ENCODE measurements at places on chromosomes 16 and 17.

- H3K27me3 ChIP-seq = peaks cover 33% of the 10 kb centered on the region
- no peak overlapping the region for H3K4me3 ChIP-seq
- H3K36me3 ChIP-seq = no peaks in the 10 kb centered on the region
- peak overlapping the region; percentile 60 for H3K27ac ChIP-seq
These were observed 52.4 kb upstream of the ETV4 start for GRCh38 chr17:43598357-43599045.

GRCh38 chr17:17635126-17635525 is 43.6 kb upstream of the PEMT start:
- no peak overlapping the region for H3K27ac ChIP-seq
- H3K4me3 ChIP-seq = no peak overlapping the region
- H3K36me3 ChIP-seq = no peaks in the 10 kb centered on the region
- peaks cover 9% of the 10 kb centered on the region for H3K27me3 ChIP-seq
- no peak for DNase-seq

GRCh38 chr16:30931068-30931650 is 7.8 kb downstream of the FBXL19 start:
- no peak overlapping the region for H3K4me3 ChIP-seq
- H3K4me1 ChIP-seq = peaks cover 12% of the 10 kb centered on the region
- peaks cover 39% of the 10 kb centered on the region for H3K36me3 ChIP-seq
- DNase-seq = no peak

DNA sequence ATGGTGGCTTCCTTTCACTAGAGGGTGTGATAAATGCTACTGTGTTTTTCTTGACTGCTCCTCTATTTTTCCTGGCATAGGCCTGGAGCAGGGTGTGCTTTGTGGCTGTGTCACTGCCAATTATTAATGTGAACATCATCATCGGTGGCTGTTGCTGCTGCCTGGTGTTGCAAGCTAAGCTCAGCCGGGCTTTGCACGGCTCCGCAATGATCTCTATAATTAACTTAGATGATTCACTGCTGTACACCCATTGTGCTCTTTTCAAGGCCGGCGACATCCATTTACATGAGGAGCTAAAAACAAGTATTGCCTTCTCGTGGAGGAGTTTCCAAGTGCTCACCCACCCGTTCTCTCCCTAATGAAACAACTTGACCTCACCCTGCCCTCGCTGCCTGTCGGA is 160.1 kb upstream of the IRX3 start:
- H3K36me3 ChIP-seq = peaks cover 5% of the 10 kb centered on the region
- peaks cover 15% of the 10 kb centered on the region for H3K27me3 ChIP-seq
- H3K4me1 ChIP-seq = peaks cover 54% of the 10 kb centered on the region
- H3K4me3 ChIP-seq = no peak overlapping the region

DNA sequence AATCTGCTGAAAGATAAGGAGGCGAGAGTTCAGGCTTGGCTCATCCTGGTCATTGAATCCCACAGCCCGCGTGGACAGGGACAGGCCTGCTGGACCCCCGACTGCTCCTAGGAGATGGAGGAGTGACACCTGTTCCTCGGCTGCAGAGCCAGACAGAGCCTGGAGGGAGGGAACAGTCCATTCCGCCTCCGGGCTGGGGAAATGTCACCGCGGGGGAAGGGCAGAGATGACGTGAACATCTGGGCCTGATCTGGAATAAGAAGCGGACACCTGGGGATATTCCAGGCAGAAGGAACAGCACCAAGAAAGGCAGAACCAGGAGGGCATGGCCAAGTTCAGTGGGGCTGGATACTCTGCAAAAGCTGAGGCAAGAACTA is 1.5 kb downstream of the ZNF747 start:
- peaks cover 42% of the 10 kb centered on the region for H3K4me1 ChIP-seq
- peak overlapping the region; percentile 96 for H3K27ac ChIP-seq
- no peak for DNase-seq
- H3K27me3 ChIP-seq = peaks cover 6% of the 10 kb centered on the region
- H3K4me3 ChIP-seq = peak overlapping the region; percentile 92

GRCh38 chr17:30253312-30253711 is 17.8 kb upstream of the SLC6A4 start:
- H3K4me1 ChIP-seq = peaks cover 13% of the 10 kb centered on the region
- H3K27ac ChIP-seq = peak overlapping the region; percentile 93
- no peaks in the 10 kb centered on the region for H3K27me3 ChIP-seq

DNA sequence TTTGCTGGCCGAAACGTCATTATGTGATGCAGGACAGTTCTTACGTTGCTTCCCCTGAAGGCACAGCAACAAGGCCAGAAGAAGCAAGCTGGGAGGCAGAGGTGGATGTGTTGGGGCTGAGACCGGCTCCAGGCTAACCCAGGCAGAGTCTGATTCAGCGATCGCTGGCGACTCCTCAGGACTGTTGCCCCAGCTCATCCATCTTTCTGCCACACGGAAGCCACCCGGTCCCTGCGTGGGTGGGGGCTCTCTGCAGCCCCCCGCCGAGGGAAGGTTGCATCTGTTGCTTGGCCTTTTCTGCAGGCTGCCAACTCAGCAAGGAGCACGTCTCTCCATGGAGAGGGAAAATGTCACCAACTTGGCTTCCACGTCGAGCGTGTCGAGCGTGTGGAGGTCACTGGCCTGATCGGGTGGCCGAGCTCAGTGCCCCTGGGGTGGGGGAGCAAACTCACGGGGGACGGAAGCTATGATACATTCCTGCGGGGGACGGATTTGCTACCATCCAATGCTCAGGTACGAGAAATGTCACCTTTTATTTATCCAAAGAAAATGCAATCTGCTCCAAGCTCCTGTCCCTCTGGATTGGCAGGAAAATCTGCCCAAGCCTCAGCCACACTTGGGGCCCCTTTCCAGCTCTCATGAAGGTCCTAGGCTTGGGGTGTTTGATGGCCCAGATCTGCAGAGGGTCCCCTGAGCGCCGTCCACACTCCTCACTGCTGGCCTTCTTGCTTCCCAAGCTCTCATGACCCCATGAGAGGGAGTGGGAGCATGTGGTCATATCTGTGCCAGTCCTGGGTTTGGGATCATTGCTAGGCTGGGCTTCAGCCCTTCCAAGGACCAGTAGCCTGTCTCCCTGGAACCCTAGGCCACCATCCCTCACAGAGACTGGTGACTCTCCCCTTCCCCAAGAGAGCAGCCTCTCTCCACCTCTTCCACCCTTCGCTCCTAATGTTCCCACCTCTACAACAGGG is 69.4 kb downstream of the RPH3AL start:
- peaks cover 28% of the 10 kb centered on the region for H3K4me1 ChIP-seq
- H3K36me3 ChIP-seq = peaks cover 41% of the 10 kb centered on the region
- peaks cover 13% of the 10 kb centered on the region for H3K27me3 ChIP-seq
- DNase-seq = no peak

GRCh38 chr17:38789185-38789584 is 10.2 kb downstream of the PIP4K2B start:
- peaks cover 41% of the 10 kb centered on the region for H3K36me3 ChIP-seq
- H3K27ac ChIP-seq = peak overlapping the region; percentile 97
- DNase-seq = peak; percentile 37

DNA sequence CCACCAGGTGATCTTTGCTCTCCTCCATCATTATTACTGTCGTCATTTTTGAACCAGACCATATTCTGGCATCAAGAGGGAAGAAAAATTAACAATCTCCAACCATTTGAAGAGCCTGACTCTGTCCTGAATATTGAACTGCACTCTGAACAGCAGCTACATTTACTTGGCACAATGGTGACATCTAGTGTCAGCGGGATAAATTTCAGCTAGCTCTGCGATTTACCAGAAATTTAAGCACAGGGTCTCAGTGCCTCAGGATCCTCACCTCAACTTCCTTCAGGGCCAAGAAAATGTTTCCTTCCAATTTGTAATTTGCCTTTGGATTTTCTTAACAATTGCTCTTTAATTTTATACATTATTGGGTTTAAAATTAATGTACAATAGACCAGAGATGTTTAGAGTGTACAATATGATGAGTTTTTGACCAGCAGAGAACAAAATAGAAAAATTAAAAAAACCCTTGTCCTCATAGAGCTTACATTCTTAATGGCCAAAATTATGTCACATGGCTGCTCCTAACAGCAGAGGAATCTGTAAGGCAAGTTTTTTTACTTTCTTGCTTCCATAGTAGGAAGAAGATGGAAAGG is 10.7 kb upstream of the ZNF19 start:
- DNase-seq = peak; percentile 53
- no peaks in the 10 kb centered on the region for H3K36me3 ChIP-seq
- H3K4me1 ChIP-seq = no peaks in the 10 kb centered on the region
- H3K4me3 ChIP-seq = no peak overlapping the region
- no peak overlapping the region for H3K27ac ChIP-seq
- peaks cover 30% of the 10 kb centered on the region for H3K27me3 ChIP-seq

DNA sequence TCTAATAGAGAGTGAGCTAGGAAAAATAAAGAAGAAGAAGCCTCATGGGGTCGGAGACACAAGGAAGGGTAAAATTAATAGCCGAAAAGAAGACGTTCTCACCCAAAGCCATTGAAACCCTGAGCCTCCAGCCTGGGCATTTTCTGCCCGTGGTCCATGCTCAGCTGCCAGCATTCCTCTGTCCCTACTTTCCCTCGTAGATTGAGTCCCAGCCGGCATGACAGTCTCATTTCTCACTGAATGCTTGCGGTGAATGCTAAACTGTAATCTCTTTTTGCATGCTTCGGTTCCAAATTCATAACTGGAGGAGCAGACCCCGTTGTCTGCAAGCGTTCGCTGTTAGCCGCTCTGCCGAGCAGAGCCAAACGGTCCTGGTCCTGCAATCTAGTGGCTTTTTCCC is 54.0 kb upstream of the COX10 start:
- H3K4me3 ChIP-seq = no peak overlapping the region
- no peak overlapping the region for H3K27ac ChIP-seq
- H3K36me3 ChIP-seq = peaks cover 16% of the 10 kb centered on the region

DNA sequence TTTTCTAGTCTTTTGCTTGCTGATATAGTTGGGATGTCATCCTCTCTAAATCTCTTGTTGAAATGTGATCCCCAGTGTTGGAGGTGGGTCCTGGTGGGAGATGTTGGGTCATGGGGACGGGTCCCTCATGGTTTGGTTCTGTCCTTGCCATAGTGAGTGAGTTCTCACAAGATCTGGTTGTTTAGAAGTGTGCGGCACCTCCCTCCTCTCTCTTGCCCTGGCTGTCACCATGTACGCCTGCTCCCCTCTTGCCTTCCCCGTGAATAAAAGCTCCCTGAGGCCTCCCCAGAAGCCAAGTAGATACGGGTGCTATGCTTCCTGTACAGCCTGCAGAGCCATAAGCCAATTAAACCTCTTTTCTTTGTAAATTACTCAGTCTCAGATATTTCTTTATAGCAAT is 15.2 kb downstream of the IL4R start:
- peaks cover 21% of the 10 kb centered on the region for H3K36me3 ChIP-seq
- peaks cover 33% of the 10 kb centered on the region for H3K4me1 ChIP-seq
- no peak for DNase-seq

DNA sequence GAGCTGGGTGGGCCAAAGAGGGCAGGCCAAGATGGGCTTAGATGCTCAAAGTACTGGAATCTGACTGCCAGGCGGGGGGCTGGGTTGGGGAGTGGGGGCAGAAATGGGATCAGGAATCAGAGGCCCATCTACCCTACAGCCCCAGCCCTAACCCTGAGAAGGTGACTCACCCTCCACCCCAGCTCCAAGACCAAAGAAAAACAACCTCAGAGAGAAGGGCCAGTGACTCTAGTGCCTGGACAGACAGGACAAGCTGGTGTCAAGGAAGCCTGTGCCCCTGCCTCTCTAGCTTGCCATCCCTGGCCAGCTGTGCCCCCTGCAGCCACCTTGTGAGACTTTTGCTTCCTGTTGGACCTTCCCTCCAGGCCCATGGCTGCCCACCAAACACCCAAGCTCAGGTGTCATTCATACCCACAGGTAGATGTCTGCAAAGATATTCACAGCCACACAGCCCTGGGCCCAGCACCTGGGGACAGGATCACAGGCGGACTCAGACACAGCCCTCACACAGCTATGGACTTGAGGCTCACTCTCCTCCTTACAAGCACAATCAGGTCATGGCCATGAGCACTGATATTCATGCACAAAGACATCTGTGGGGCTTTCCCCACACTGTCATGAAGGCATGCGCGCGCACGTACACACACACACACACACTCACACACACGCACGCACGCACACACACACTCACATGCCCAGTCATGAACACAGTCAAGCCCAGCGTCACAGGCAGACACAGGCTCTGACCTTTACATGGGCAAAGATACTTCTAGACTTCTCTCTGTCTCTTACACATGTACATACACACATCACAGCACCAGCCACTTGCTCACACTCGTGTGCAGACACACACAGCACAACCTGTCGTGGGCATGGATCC is 2.8 kb downstream of the WNT3 start:
- no peak overlapping the region for H3K4me3 ChIP-seq
- no peaks in the 10 kb centered on the region for H3K36me3 ChIP-seq
- no peak for DNase-seq
- no peak overlapping the region for H3K27ac ChIP-seq
- H3K4me1 ChIP-seq = peaks cover 88% of the 10 kb centered on the region
- H3K27me3 ChIP-seq = peaks cover 59% of the 10 kb centered on the region

GRCh38 chr17:9837551-9838471 is 12.1 kb downstream of the GLP2R start:
- no peak overlapping the region for H3K4me3 ChIP-seq
- peaks cover 40% of the 10 kb centered on the region for H3K4me1 ChIP-seq
- no peaks in the 10 kb centered on the region for H3K36me3 ChIP-seq

DNA sequence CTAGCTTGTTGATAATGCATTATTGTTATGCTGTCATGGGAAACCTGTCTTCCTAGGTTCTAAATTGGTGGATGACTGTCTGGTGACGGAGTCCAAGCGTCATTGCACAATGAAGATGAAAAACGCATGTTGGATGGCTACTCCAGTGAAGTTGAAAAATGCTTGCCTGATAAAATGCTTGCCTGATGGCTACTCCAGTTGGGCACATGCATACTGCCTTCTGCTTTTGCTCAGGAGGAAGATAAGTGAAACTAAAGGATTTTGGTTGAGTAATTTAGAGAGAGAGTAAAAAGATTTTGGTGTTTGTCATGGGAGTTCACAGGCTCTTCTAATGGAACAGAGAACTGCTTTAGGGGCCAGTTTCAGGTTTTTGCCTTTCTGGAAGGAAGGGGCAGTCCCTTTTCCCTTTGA is 118.6 kb downstream of the PRKCA start:
- H3K4me3 ChIP-seq = no peak overlapping the region
- peaks cover 2% of the 10 kb centered on the region for H3K27me3 ChIP-seq
- H3K27ac ChIP-seq = peak overlapping the region; percentile 17
- peaks cover 8% of the 10 kb centered on the region for H3K4me1 ChIP-seq
- no peak for DNase-seq
- H3K36me3 ChIP-seq = no peaks in the 10 kb centered on the region

DNA sequence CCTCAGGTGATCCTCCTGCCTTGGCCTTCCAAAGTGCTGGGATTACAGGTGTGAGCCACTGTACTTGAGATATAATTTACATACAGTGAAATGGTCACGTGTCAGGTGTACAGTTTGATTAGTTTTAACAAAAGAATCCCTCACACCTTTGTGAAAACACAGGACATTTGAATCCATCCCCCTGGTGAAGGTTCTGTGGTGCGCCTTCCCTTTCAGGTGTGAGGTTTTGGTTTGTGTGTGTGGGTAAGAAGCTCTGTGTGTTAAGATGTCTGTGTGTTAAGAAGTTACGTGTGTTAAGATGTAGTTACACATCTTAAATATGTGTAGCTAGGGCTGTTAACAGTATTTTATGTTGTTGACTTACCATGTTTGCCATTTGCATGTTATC is 4.4 kb downstream of the SEC14L1 start:
- peaks cover 20% of the 10 kb centered on the region for H3K27me3 ChIP-seq
- H3K4me3 ChIP-seq = peak overlapping the region; percentile 61
- H3K36me3 ChIP-seq = peaks cover 55% of the 10 kb centered on the region
- peaks cover 81% of the 10 kb centered on the region for H3K4me1 ChIP-seq
- H3K27ac ChIP-seq = peak overlapping the region; percentile 94

Data from nephron progenitor cell (in vitro differentiated cells).